Endodermal cell (in vitro differentiated cells): ENCODE measurements at places on chromosomes 13 and 19.

GRCh38 chr19:10118960-10119359, 739 bp downstream of the EIF3G start:
- no peak for DNase-seq

DNA sequence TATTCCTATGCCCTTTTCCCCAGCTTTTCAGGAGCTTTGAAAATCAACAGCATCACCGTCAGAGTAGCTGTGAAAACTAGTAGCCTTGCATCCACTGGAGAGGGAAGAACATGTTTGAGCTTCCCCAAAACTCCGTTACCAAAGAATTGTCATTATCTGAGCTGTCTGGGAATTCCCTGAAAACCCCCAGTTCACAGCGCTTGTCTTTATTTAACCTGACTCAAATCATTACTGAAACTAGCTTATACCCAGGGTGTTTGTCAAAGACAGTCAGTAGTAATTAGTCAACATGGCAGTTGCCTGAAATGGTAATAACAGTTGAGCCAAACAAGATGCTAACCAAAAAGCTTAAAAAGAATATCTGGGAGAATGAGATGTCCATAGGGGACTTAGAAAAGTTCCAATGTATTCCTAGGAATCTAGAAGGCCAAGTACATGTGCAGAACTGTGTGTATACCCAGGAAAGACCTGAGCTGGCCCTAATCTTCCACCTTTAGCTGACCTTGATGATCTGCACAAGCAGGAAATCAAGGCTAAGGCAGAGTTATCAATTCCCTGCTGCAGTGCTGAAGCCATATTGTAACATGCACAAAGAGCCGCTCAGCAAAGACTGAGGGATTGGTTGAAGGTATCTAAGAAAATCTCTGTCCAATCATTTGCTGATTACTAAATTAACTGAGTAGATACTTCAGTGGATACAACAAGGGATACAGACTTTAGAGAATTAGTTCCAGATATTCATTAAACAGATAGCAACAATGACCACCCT, 130.8 kb downstream of the KL start:
- no peak for DNase-seq

DNA sequence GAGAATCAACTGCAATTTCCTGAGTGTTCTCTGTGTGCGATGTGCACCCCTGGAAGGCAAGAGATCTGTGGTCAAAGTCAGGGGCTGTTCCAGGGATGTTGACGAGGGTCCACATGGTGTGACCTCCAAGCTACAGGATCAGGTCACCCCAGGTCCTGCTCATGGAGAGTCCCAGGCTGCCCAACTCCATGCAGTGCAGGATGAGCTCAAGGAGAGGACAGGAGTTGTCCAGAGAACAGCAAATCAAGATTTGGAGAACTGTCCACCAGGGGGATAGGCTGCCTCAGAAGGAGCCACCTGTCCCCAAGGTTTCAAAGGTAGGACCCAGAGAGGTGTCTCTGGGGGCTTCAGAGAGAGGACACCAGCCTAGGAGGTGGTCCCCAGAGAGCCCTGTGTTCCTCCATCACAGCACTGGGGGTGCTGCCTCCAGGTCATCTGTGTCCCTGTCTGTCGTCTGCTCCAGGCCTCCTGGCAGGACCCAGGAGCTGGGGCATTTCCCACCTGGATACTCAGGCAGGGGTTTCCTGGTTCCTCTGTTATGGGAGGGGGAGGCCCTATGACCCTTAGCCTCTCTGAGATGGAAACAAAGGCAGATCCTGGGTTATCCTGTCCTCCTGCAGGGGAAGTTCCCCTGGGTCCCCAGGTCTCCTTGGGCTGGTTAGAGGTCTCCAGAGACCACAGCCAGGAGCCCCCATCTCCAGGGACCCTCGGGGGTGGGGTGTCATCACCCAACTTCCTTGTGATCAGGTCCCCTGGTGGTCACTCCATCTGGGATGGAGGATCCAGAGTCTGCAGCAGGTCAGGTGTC, 2.1 kb upstream of the CEACAM7 start:
- DNase-seq: peak; percentile 37

- no peak for DNase-seq
Measured at GRCh38 chr19:44539991-44540390, 10.5 kb upstream of the CEACAM20 start.

DNA sequence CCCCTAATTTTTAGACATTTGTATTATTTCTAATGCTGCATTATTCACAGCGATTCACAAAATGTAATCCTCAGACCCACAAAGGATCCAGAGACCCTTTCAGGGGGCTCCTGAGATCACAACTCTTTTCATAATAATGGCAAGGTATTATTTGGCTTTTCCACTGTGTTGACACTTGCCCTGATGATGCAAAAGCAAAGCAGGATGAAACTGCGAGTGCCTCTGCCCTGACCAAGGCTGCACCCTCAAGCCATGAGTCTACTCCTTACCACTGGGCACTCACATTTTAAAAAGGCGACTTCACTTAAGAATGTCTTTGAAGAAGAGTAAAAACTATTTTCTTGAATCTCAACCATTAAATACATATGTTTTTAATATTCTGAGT, 11.4 kb downstream of the ELF1 start:
- no peak for DNase-seq

DNA sequence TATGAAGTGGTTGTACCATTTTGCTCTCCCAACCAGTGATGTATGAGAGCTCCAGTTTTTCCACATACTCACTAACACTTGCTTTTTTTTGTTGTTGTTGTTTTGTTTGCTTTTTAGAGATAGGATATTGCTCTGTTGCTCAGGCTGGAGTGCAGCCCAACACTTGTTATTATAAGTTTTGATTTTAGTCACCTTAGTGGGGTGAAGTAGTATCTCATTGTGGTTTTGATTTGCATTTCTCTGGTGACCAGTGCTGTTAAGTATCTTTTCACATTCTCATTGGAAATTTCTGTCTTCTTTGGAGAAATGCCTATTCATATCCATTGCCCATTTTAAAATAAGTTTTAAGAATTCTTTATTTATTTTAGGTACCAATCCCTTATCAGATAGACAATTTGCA, 31.3 kb downstream of the CYP4F22 start:
- DNase-seq: no peak

- no peak for DNase-seq
Measured at GRCh38 chr19:49104229-49104864, 9.8 kb upstream of the LIN7B start.

- DNase-seq: peak; percentile 88
Measured at GRCh38 chr19:7534531-7535046, 928 bp upstream of the PNPLA6 start.

DNA sequence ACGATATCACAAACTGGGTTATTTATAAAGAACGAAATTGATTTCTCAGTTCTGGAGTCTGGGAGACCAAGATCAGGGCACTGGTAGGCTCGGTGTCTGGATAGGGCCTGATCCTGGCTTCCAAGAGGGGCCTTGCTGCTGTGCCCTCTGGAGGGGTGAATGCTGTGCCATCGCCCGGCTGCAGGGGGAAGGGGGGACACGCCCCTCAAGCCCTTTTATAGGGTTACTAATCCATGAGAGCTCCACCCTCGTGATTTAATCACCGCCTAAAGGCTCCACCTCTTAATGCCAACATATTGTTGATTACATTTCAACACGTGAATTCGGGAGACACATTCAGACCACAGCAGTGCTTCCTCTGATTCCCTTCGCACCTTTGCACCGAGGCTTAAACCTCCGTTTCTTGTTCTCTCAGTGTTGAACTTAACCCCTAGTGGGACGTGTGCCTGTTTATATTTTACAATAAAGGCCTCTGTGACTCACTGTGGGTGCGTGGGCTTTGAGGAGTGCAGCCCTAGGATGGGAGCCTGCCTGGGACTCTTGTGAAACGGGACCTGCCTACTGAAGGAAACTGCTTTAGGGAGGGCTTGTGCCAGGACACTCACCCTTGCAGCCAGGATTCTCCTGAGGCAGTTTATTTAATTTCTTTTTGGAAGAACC, 52.4 kb upstream of the SPATA13 start:
- DNase-seq: peak; percentile 61

DNA sequence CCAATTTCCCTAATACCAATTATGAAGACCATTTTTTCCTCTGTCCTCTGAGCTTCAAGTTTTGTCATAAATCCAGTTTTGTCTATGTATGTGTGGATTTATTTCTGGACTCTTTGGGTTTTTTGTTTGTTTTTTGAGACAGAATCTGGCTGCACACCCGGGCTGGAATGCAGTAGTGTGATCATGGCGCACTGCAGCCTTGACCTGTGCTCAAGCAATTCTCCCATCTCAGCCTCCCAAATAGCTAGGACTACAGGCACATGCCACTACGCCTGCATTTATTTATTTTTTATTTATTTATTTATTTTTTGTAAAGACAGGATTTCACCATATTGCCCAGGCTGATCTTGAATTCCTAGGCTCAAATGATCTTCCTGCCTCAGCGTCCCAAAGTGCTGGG, 45.3 kb upstream of the GTF3A start:
- no peak for DNase-seq

GRCh38 chr13:98416408-98416807, 160.5 kb downstream of the STK24 start:
- DNase-seq: no peak

DNA sequence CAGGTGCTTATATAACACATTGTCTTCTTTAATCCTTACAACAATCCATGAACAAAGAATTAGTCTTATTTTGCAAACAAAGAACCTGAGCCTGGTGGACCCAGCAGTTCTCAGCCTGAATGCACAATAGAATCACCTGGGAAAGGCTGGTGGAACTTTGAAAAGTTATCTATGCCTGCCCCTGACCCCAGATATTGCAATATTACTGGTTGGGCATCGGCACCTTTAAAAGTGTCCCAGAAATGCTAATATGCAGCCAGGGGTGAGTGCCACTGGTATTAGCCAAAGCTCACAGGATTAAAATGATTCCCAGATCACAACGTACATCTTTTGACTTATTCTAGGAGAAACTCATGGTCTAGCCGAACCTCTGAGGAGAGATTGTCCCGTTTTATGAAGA, 268.8 kb downstream of the KLF5 start:
- no peak for DNase-seq

DNA sequence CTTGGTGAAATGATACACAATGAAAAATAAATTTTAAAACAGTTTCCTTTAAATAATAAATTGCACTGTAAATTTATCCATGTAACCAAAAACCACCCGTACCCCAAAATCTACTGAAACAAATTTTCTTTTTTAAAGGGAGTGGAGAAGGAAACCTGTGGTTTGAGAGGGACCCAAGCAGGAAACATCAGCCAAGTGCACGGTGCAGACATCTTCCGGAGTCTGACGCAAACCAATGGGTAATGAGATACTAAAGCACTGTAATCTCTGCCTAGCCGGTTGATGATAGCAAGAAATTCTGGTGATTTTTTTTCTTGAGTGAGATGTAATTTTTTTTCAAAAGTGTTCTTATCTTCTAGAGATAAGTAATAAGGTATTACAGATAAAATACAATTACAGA, 115.4 kb downstream of the ABCC4 start:
- no peak for DNase-seq

DNA sequence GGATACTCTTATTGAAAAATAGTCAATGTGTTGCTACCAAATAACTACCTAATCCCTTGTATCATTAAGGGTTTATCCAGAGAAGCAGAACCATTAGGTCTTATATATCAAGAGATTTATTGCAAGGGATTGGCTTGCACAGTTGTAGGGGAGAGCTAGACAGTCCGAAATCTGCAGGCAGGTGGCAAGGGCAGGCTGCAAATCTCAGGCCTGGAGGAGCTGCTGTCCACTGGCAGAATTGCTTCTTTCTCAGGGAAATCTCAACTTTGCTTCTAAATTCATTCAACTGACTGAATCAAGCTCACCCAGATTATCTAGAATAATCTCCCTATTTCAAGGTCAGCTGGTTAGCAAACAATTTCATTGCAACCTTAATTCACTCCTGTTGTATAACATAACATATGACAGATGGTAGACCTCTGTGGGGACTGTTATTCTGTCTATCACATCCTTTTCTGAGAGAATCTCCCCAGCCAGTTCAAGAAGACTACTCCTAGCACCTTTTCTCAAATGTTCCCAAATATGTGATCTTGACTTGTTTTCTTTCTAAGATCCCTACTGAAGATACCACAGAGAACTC, 194.2 kb downstream of the NHLRC3 start:
- DNase-seq: no peak

DNA sequence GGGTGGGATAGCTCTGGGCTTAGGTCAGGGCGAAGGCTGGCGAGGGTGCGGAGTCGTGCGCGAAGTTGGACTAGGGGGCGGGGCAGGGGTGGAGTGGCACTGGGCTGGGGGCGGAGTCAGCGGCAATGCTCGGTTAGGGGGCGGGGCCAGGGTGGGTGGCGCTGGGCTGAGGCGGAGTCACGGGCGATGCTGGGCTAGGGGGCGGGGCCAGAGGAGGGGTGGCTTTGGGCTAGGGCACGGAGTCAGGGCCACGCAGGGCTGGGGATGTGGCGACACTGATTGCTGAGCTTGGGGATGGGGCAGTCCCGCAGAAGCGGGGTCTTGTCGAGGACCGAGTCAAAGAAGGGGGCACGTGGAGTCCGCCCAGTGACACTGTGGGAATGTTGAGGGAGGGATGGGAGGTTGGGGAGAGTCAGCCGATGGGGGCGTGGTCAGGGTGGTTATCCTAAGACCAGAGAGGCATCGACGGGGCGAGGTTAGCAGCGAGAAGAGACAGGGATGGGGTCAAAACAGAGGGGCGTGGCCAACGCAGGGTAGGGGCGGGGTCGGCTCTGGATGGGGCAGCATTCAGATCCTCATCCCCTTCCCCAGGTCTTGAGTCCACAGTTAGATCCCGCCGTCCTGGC, 8.7 kb downstream of the HOMER3 start:
- DNase-seq: peak; percentile 99
